ENCODE measurements at places on chromosomes 7 and 10. TPM values are rescaled to one million over a fixed set of nuclear protein-coding genes. Genes with fewer than 3 reads are reported as not detected.

The CTAGE6 gene
- 0.20 TPM for total RNA-seq

The FAM25A gene
- total RNA-seq, result not detected

The C10orf143 gene
- 0.40 TPM for total RNA-seq

The GRID2IP gene
- under 0.01 TPM for total RNA-seq

The ITPRIP gene
- total RNA-seq, result 35.5 TPM

The TRPV5 gene
- not detected for total RNA-seq

The UFSP1 gene
- 2.2 TPM for total RNA-seq

The SUN3 gene
- total RNA-seq, result not detected

The HGF gene
- 0.20 TPM for total RNA-seq
